Kasumi-1 (cell line): ENCODE measurements at places on chromosomes 16 and 17.

- DNase-seq = no peak
Observed at GRCh38 chr16:57821149-57821971, 19.1 kb upstream of the KIFC3 start.

GRCh38 chr17:51319186-51319585 is 58.8 kb downstream of the UTP18 start:
- DNase-seq = peak; percentile 73

GRCh38 chr17:27353033-27353460 is 59.1 kb downstream of the WSB1 start:
- DNase-seq = no peak

GRCh38 chr16:51691109-51691508 is 540.0 kb upstream of the SALL1 start:
- no peak for DNase-seq
